DMS153 (cell line): ENCODE measurements at places on chromosomes 5 and 9.

DNA sequence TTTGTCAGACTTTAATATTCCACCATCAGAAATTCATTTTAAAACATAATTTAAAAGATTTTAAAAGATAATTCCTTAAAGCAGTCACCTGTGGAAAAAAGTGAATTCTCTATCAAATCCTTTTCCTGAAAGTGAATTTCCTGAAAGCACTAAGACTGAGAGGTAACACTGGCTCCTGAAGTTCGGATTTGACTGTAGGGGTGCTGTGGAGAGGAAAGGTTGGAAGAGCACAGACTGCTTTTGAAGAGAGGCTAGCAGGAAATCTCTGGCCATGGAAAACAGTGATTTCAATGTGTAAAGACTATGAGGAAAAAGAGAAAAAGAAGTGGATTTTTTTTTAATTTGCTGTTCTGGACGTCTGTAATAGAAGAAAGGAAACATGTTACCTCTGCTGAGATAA, 35.7 kb upstream of the TMEM161B start:
- DNase-seq: no peak

DNA sequence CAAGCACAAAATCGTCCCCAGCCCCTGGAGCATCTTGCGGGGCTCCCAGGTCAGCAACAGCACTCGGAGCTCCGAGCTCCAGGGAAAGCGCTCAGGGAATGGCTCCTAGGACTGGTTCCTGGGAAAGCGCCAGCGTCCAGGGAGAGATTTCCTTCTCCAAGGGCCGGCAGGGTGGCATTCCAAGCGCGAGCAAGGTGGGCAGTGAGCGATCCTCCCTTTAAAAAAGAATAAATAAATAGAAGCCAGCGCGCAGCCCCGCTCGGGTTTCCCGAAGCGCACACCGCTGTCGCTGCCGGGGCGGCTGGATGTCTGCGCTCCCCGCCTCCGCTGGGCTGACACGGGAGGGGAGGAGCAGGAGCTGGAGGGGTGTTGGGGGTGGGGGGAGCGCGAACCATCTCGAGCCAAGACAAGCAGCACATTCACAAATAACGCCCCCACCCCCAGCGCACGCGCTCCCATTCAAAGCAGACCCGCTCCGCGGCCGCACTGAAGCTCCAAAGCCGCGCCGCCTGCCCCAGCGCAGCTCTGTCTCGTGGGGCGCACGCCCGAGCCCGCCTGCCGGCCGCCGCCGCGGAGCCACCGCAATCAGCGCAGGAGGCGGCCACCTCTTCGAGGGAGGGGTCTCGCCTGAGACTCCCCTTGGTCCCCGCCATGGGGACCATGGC, 327.4 kb downstream of the SH3GL2 start:
- DNase-seq: no peak

DNA sequence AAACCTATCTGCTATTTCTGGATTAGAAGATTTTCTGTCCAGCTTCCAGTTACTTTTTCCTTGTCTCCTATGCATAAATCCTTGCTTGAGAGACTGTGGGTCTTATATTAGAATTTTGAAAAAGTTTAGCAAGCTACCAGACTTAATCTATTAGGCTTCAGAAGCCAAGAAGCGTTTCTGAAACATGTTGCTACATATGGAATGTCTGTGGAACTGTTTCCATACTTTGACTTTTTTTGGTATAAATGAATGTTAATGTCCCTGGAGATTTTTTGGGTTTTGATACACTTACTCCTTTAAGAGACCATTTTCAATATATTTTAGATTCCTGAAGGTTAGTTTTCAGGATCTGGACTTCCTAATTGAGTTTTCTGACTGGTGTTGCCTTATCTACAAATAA, 191.4 kb upstream of the SGCD start:
- no peak for DNase-seq

GRCh38 chr9:103802068-103802467, 292.0 kb upstream of the SMC2 start:
- no peak for DNase-seq

DNA sequence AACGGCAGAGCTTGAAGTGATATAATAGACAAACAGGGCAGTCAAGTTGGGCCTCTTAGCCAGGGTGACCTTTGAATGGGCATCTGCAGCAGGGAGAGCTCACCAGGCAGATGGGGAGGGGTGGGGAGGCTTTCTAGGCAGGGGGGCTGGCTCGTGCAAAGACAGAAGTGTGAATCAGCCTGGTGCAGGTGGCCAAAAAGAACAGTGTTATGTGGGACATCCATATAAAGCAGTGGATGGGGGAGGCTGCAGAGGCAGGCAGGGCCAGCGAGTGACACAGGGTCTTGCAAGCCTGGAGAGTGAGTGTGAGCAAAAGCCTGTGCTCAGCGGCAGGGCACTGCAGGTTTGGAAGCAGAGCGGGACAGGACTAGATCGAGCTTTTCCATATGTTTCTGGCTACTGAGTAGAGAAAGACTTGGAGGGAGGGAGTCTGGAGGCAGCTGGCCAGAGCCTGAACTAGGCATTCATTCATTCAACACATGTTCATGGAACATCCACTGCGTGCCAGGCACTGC, 14.2 kb upstream of the TTLL11 start:
- no peak for DNase-seq

- no peak for DNase-seq
These were observed 43.0 kb downstream of the PIK3R1 start for GRCh38 chr5:68258531-68258930.

DNA sequence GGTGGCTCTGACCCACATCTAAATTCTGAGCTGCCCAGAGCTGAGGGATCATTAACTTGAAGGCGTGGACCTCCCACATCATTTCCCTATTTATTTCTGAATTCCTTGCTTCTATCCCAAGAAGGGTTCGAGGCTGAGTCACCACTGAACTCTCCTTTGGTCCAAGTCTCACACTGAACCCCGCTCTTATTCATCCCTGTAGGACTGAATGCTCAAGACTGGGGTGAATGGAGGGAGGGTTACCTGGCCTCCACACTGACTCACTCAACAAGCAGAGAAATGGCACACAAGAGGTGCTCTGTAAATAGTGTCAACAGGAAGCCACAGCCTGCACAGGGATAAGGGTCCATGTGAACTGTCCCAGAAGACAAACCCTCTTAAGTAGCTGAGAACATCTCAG, 79.1 kb upstream of the FSTL4 start:
- DNase-seq: no peak

DNA sequence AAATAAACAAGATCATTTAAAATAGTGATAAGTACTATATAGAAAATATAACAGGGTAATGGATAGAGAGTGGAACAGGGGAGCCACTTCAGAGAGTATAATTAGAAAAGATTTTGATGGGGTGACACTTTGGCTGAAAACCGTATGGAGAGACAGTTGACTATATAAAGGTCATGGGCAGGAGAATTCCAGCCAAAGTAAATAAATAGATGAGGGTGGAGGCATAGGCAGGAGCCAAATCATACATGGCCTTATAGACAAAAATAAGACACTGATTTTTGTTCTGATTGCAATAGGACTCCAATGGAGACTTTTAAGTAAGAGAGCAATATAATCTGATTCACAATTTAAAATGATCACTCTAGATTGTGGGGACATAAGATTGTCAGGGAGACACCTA, 37.5 kb upstream of the NUDT12 start:
- peak; percentile 2 for DNase-seq

GRCh38 chr5:36877667-36878391, 1.3 kb downstream of the NIPBL start:
- peak; percentile 16 for DNase-seq

DNA sequence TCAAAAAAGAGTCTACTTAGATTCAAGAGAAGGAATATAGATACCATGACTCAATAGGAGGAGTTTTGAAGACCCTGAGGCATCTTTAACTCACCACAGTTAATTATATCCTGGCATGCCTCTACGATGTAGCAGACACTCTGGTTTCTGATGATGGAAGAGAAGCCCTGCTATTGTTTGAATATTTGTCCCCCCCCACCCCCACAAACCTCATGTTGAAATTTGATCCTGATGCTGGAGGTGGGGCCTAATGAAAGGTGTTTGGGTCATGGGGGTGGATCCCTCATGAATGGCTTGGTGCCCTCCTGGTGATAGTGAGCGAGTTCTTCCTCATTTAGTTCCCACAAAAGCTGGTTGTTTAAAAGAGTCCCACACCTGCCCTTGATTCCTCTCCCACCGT, 147.9 kb upstream of the TBCA start:
- no peak for DNase-seq

GRCh38 chr5:96016216-96016615, 54.6 kb upstream of the ELL2 start:
- DNase-seq: no peak

DNA sequence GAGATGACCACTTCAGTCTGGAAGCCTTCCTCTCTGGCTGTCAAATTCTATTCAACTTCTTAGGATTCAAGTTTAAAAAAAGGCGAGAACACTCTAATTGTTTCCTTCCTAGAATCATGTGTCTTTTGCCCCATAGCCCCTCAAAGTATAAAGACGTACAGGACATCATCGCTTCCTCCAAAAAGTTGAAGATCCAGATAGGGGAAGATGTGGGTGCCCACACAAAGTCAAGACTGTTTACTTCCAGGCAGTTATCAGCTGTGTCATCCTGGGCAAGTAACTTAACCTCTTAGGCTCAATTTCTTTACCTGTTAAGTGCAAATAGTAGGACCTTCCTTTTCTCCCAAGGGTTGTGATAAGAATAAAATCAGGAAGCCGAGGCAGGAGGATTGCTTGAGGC, 40.1 kb downstream of the PPARGC1B start:
- no peak for DNase-seq

- DNase-seq: no peak
These were observed 16.4 kb downstream of the LRRC8A start for GRCh38 chr9:128898382-128898781.

- no peak for DNase-seq
These were observed 424.2 kb upstream of the GRIA1 start for GRCh38 chr5:153066281-153066680.

DNA sequence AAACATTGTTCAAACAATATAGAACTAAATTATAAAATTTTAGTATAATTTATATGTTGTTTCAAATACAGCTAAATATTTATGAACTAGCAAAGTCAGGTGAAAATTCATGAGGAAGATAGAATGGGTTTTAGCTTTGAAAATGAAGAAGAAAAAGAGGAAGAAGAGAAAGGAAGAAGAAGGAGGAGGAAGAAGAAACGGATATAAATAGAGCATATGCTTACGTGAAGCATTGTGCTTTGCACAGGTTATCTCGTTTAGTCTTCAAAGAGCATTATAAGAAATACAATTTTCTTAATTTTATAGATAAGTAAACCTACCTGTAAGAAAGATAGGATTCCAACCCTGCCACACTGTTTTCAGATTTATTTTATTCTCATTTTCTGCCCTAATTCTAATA, 620.6 kb upstream of the DAB2 start:
- DNase-seq: no peak

DNA sequence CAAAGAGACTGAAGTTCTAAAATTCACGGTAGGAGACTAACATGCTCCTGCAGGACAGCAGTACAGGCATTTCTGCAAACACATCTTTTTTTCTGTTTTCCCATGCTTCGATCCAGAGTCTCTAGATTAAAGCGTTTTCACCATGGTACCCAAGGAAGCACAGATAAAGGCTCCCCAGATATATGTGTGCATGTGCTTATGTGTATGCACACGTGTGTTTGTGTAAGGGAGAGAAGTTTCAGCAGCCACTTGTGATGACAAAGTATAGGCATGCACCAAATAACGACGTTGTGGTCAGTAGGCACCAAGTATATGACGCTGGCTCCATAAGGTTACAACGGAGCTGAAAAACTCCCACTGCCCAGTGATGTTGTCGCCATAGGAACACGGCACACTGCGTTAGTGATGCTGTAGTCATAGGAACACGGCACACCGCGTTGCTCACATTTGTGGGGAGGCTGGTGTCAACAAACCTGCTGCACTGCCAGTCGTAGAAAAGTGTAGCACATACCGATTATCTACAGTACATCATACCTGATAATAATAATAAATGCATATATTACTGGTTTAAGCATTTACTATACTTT, 21.7 kb downstream of the MED10 start:
- no peak for DNase-seq

GRCh38 chr9:73121375-73121935, 30.2 kb upstream of the ANXA1 start:
- no peak for DNase-seq
